ENCODE measurements at places on chromosomes 6 and 20.

GRCh38 chr20:4713401-4713800 lies 8.3 kb upstream of the PRND start:
- no peak for DNase-seq

DNA sequence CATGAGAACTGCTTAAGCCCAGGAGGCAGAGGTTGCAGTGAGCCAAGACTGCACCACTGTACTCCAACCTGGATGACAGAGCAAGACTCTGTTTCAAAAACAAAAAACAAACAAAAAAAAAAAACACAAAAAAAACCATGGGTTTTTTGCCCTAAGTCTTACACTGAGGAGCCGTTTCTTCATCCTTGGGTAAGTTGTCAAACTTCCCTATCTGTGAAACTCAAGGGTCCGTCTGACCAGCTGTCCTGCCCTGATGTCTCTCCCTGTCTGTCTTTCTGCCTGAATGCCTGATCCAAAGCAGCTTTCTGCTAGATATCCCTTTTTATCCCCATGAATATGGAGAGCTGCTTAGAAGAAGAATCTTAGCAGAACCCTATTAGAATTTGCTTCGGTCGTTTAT lies 41.3 kb upstream of the CLDN20 start:
- no peak for DNase-seq

- no peak for DNase-seq
These were observed 421.8 kb upstream of the SOX4 start for GRCh38 chr6:21171801-21172200.

GRCh38 chr6:21377356-21377755 lies 216.2 kb upstream of the SOX4 start:
- DNase-seq, result no peak

- DNase-seq, result no peak
These were observed 130.0 kb downstream of the DLL1 start for GRCh38 chr6:170160628-170161611.

GRCh38 chr6:4113649-4114048 lies 21.7 kb downstream of the ECI2 start:
- DNase-seq, result no peak

DNA sequence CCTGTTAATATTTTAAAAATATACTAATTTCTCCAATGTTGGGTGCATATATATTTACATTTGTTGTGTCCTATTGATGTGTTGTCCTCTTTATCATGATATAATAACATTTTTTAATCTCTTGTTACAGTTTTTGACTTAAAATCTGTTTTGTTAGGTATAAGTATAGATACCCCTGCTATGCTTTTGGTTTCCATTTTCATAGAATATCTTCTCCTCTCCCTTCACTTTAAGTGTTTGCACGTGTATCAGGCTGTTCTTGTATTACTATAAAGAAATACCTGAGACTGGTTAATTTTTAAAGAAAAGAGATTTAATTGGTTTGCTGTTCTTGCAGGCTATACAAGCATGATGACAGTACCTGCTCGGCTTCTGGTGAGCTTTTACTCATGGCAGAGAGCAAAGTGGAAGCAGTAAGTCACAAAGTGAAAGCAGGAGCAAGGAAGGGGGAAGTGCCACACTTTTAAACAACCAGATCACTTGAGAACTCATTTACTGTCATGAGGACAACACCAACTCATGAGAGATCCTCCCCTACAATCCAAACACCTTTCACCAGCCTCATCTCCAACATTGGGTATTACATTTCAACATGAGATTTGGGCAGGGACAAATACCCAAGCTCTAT lies 340.5 kb upstream of the SYNCRIP start:
- DNase-seq, result no peak

- DNase-seq, result no peak
These were observed 89.2 kb upstream of the BCLAF1 start for GRCh38 chr6:136378888-136379287.

- no peak for DNase-seq
These were observed 98.0 kb downstream of the EYA2 start for GRCh38 chr20:46992640-46993035.

DNA sequence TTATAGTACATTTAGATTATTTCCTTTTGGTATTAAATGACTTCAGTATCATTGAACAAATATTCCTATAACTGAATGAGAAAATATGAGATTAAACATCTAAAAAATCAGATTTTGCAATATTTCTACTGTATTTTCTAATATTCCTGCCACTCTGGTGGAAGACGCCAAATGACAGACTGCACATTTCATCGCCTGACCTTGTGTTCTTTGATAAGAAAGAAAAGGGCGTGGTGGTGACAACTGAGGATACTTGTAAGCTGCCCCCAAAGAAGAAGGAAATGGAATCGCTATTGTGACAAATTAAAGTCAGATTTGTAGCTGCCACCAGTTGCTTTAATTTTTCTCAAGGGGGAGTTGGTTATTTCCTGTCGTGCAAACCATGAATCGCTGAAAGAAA lies 131.3 kb downstream of the MTFR2 start:
- DNase-seq, result no peak

GRCh38 chr20:20327746-20328145 lies 40.2 kb upstream of the INSM1 start:
- DNase-seq, result no peak

DNA sequence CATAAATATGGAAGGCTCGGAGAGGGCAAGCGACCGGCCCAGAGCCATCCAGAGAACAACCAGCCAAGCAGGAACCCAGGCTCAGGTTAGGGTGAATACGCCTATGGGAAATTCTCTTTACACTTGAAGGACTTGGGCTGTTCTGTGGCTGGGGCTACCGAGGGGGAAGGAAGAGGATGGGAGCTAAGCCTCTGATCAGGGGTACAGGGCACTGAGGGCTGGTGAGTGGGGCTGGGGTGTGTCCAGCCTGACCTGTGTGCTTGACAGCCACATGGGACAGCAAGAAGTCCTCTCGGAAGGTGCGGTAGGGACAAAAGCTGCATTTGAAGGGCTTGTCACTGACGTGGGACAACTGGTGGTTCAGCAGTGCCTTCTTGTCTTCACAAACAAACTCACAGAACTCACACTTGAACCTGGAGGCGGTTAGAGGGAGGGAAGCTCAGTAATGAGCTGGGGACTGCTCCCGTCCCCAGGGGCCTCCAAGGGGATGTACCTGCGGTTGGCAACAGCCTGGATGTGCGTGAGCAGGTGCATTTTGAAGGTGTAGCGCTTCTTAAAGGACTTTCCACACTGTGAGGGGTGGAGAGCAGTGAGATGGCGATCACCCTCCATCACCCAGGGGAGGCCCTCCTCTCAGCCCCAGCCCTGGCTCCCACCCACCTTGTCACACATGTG lies 11.9 kb downstream of the ZNF335 start:
- no peak for DNase-seq

- no peak for DNase-seq
These were observed 13.8 kb upstream of the POPDC3 start for GRCh38 chr6:105193647-105194046.

- no peak for DNase-seq
These were observed 254.5 kb downstream of the TMEM242 start for GRCh38 chr6:157068691-157069324.

GRCh38 chr6:168873278-168874190 lies 380.1 kb downstream of the THBS2 start:
- DNase-seq, result no peak

DNA sequence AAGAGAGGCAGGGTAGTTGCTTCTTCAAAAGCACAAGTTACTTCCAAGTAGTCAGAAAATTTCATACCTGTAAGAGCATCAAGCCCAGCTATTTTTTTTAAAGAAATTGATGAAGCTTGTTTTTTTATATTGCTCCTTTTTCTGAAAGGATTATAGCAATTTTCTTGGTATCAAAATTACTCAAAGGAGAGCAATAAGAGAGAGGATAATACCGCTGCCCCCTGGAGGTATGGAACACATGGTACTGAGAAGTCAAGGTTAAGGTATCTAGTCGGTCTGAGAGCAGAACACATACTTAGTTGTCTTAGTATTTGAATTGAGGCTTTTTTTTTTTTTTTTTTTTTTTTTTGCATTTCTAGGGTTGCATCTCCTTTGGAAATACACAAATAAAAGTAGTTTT lies 59.4 kb downstream of the ADGRF5 start:
- no peak for DNase-seq

DNA sequence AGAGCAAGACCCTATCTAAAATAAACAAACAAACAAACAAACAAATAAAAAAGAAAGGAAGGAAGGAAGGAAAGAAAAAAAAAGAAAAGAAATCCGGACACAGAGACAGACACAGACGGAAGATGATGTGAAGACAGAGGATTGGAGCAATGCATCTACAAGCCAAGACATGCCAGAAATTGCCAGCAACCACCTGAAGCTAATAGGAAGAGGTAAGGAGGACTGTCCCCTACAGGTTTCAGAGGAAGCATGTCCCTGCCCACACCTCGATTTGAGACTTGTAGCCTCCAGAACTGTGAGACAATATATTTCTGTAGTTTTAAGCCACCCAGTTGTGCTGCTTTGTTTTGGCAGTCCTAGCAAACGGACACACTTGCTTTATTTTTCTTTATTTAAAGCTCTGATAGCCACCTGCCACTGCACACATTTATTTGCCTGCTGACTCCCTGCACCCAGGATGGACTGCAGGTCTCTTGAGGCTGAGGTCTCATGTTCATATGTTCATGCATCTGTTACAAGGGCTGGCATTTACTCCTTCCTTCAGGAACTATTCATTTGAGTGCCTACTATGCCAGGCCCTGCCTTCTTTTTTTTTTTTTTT lies 20.7 kb upstream of the ZMYND8 start:
- DNase-seq, result no peak

DNA sequence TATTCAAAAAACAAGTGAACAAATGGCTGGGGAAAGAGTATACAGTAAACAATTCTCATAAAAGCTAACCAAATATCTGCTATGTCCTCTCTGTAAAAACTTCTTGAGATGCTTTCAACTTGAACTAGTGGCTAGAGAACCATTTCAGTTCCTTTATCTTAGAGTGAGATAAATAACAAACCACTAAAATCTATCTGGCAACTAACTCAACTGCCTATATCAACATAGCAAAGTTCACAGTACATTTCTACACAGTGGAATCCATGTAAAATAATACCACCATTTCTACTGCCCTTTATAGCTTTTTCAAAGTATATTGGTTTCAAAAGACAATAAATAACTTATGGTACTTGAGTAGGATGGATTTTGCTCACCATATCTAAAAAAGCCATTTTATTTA lies 95.1 kb downstream of the MMS22L start:
- no peak for DNase-seq

GRCh38 chr20:11929947-11930346 lies 12.3 kb downstream of the BTBD3 start:
- DNase-seq, result no peak

- no peak for DNase-seq
These were observed 398.0 kb downstream of the CDKAL1 start for GRCh38 chr6:20932284-20932683.

DNA sequence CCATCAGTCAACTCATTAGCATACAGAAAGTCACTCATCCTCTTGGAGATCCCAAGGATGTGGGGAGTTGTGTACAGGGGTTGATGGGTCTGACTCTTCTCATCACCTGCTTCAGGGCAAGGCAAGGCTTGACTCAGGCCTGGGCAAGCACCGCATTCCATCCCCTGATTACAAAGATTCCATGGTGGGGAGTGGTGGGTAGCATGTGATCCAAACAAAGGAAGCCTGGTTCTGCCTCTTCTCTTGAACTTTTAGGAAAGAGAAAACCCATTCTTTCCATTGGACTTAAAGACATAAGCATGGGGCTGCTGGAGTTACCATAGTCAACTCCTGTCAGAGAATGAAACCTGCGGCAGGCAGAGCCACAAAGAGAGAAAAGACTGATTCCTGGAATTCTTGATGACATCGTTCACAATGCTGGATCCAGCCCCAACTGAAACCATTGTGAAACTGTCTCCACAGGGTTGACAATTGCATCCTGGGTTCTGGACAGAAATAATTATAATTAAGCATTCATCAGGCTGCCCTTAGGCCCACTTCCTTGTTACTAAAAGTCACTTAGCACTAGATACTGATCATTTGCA lies 235.8 kb upstream of the KCNG1 start:
- no peak for DNase-seq

Data from natural killer cell (primary cell).